ENCODE measurements at places on chromosomes 4 and X.

GRCh38 chr4:177569434-177569833 is 127.2 kb upstream of the AGA start:
- no peak for DNase-seq

GRCh38 chr4:172996571-172997216 is 171.9 kb upstream of the GALNT7 start:
- no peak for DNase-seq

- DNase-seq = peak; percentile 70
Measured at GRCh38 chr4:7070729-7071511, 3.1 kb upstream of the GRPEL1 start.

DNA sequence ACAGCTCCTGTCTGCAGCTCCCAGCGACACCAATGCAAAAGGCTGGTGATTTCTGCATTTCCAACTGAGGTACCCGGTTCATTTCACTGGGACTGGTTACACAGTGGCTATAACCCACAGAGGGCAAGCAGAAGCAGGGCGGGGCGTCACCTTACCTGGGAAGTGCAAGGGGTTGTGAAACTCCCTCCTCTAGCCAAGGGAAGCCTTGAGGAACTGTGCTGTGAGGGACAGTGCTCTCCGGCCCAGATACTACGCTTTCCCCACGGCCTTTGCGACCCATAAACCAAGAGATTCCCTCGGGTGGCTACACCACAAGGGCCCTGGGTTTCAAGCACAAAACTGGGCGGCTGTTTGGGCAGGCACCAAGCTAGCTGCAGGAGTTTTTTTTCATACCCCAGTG is 218.9 kb downstream of the PPP3CA start:
- DNase-seq = no peak

Data from SK-N-DZ (cell line).